NCI-H1694 (cell line): ENCODE measurements at places on chromosomes 2 and 18.

GRCh38 chr18:58303363-58303762, 259.3 kb downstream of the NEDD4L start:
- no peak for DNase-seq

GRCh38 chr2:2850859-2851258, 519.8 kb upstream of the MYT1L start:
- no peak for DNase-seq

- DNase-seq, result no peak
Measured at GRCh38 chr2:163970058-163970813, 234.4 kb upstream of the FIGN start.

- no peak for DNase-seq
Measured at GRCh38 chr18:63320975-63321265, 1.4 kb upstream of the BCL2 start.

GRCh38 chr2:218898109-218898878, 17.6 kb downstream of the WNT10A start:
- DNase-seq, result peak; percentile 29

DNA sequence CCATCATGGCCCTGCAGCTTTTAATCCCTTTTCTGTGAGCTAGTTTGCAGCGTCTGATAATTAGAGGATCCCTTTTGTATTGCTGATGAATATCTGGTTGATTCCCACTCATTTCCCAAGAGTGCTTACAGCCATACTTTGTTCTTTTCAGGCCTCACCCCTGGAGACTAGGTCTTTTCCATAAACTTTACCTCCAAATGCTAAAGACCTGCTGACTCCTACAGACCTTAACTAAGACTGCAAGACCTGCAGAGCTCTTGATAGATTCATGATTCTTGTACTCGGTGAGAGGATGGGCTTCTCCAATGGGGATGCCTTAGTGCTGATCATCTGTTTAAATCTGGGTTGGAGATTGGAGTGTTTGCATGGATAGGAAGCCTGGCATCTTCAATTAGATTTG, 33.1 kb upstream of the DYNAP start:
- no peak for DNase-seq

GRCh38 chr18:77132369-77133050, at the start of gene MBP:
Gene MBP, minus strand, starts transcription at chr18:77132783. Its CDS starts 27,522 bp downstream, at chr18:77105261.
- DNase-seq, result no peak

DNA sequence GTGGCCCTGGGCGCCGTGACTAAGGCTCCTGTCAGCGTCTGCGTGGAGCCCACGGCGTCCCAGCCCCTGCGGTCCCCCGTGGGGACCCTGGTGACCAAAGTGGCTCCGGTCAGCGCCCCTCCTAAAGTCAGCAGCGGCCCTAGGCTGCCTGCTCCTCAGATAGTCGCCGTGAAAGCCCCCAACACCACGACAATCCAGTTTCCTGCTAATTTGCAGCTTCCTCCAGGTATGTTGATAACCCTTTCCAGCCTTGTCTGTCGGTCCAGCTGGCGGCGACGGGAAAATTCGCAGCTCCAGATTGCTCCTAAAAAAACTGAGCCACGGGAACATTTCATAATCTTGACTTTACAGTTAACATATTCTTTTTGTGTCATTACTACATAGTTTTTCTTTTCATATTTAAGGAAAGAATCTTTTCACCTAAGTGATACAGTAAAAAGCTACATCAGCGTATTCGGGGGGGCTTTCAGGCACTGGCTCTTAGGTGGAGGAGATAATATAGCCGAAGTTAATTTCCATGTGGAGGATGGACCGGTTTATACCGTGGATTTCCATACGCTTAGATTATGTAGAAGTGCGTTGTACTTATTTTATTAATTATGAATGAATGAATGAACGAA, 916 bp downstream of the TAF4B start:
- DNase-seq, result no peak

- no peak for DNase-seq
Measured at GRCh38 chr18:35441857-35442595, 55.7 kb downstream of the INO80C start.

DNA sequence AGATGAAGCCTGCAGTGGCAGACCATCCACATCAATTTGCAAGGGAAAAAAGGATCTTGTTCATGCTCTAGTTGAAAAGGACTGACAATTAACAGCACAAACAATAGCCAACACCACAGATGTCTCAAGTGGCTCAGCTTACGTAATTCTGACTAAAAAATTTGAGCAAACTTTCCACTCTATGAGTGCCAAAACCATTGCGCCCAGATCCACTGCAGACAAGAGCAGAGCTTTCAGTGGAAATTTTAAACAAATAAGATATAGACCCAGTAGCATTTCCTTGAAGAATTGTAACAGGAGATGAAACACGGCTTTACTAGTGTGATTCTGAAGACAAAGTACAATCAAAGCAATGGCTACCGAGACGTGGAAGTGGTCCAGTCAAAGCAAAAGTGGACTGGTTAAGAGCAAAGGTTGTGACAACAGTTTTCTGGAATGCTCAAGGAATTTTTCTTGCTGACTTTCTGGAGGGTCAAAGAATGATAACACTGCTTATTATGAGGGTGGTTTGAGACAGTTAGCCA, 12.0 kb upstream of the ZNF396 start:
- DNase-seq, result no peak
